Kidney tubule cell (primary cell): ENCODE measurements at places on chromosomes 6 and 20.

DNA sequence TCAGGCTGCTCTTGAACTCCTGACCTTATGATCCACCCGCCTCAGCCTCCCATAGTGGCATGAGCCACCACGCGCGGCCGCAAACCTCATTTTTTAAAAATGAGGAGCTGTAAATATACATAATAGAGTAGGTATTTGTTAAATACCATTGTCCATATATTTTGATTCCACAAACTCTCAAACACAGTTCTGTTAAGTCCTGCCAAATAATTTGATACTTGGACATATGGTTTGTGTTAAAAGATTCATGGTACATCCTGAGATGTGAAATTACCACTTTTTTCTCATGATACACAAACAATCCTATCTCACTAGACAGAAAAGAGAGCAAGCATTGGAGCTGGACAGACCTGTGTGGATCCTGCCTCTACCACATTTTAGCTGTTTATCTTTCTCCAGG, 334.1 kb upstream of the KCNQ5 start:
- DNase-seq, result no peak

DNA sequence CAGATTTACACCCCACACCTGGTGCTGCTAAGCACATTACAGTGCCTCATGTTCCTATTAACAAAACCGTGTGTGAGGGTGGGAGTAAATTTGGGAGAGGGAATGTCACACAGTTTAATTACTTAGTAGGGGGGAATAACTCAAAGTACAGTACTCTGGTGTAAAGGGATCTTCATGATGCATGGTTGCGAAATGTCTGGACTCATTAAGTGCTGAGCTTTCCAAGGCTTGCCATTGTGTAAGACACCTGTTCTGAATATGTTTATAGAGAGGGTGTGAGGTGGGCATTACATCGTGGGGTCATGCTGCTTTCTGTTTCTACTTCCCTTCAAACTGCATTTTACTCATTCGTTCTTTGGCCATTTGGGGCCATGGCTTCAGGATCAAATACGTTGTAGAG, 181.2 kb downstream of the ADGRG6 start:
- DNase-seq, result no peak

DNA sequence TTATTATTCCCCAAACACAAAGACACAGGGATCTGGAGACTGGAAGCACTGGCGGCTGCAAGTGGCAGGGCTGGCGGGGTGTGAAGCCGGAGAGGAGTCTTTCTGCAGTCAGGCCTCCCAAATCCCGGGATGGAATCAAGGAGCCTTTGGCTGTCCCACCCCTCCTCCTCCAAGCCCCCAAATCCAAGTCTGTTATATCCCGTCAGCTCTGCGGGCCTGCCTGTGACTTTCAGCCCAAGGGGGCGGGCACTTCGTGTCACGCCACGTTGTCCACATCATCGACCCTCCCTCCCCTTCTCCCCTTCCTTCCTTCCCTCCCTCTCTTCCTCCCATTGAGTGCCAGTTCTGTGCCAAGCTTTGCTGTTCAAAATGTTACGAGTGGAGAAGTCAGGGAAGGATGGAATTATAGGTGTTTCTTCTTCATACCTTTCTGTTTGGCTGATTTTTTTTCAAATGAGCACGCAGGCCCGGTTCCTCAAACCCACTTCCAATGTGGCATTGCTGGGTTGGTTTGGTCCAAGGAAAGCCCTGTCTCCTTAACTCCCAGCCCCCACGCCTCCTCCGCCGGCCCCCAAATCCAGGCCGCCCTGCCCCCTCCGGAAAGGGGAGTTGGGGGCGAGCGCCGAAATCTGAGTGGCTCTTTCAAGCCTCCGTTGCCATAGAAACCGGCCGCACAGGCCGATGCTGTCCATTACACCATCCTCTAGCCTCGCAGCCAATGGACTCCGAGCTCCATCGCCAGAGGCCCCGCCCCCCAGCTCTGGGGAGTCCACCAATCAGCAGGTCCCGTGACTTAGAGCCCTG, 12.7 kb downstream of the ZCCHC3 start:
- peak; percentile 92 for DNase-seq

- DNase-seq, result no peak
Measured at GRCh38 chr6:145323646-145324045, 411.7 kb downstream of the EPM2A start.

DNA sequence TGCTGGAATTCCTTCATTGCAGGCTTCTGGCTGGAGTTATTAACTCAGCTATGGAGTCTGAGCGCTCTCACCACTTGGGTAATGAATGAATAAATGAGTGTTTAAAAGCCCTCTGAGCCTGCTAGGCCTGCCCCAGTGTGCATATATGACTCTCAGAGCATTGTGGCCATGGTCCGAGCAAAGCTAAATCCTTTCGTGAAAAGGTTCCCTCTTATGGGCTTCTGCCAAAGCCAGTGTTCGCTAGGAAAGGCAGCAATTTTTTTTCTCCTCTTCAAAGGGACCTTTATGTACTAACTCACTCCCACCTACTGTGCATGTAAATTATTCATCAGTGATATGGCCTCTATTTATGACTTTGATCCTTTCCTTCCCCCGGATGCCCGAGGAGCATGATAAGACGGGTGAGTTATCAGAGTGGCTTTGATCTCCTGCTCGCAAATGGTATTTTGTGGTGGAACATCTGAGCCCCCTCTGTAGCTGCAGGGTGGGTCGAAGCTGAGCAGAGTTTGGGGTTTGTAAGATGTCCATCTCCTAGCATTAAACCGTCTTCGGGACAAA, 88.6 kb downstream of the LINC00237 start:
- DNase-seq, result no peak

GRCh38 chr20:24718696-24719095, 230.4 kb upstream of the CST7 start:
- peak; percentile 22 for DNase-seq

- no peak for DNase-seq
Measured at GRCh38 chr20:32021091-32021490, 10.9 kb downstream of the CCM2L start.

DNA sequence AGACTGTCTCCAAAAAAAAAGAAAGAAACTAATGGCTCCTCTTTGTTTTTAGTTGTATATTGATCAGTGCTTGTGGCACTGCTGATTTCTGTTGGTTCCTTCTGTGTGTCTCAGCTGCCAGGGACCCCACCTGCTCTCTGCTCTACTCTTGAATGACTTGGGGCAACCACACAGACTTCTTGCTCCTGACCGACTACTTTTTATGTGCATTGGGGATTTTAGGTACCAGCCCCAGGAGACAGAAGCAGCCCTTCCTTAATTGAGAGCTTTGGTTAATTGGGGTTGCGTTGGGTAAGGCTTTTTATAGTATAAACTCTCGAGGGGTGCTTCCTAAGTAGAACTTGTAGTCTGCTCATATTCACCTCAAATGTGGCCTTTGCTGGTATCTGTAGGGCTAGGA, 6.9 kb downstream of the STK35 start:
- DNase-seq, result no peak
